Cerebellar cortex (tissue), 1 donor: ENCODE measurements at places on chromosomes 6 and 20.

DNA sequence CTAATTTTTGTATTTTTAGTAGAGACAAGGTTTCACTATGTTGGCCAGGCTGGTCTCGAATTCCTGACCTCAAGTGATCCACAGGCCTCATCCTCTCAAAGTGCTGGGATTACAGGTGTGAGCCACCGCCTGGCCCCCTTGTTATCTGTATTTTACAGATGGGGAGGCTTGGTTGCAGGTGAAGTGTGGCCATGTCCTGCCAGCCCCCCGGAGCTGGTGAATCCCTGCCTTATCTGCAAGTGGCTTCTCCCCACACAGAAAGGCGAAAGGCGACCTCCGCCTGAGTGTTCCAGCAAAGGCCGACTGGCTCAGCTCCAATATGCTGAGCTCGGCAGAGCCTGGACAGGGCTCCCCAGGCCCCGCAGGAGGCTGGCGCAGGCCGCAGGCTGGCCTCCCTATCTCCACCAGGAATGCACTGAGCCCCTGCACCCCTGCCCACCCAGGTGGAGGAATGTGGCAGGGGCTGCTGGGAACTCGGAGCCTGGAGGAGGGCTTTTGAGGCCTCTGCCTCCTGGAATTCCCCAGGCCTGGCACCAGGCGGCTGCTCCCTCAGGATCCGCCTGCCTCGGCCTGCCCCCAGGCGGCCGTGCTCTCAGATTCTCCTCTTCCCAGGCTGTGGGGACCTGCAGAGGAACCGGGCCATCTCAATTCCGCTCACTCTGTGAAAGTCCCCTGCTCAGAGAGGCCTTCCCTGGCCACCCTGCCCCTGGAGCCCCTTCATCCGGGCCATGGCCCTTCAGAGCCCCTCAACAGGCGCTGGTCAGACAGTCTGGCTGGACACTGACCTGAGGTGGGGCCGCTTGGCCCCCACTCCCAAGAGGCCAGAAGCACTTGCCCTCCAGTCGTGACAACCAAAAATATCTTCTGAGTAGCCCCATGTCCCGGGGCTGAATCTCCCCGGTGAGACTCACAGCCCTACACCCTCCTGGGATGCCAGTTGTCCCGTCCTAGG, 9.3 kb upstream of the LAMA5 start:
- DNase-seq, result peak; percentile 56

GRCh38 chr6:151070631-151071051, 169.1 kb upstream of the AKAP12 start:
- DNase-seq, result no peak

DNA sequence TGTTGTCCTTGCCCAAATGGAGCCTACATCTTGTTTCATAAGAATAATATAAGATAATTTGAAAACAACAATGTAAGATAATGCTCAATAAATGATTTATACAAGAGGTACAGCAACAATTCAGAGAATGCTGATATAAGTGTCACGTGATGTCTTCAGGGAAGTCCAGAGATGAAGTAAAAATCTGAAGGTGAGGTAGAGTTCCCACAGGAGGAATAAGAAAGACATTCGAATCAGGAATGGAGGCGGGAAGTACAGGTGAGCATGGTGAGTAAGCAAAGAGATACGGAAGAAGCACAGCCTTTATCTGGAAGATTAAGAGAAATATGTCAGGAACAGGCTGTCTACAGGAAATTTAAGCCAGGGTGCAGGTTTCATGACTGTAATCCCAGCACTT, 165.9 kb upstream of the MARCKS start:
- DNase-seq, result no peak

- DNase-seq, result no peak
These were observed 4.4 kb downstream of the PPP1R16B start for GRCh38 chr20:38809942-38810341.

DNA sequence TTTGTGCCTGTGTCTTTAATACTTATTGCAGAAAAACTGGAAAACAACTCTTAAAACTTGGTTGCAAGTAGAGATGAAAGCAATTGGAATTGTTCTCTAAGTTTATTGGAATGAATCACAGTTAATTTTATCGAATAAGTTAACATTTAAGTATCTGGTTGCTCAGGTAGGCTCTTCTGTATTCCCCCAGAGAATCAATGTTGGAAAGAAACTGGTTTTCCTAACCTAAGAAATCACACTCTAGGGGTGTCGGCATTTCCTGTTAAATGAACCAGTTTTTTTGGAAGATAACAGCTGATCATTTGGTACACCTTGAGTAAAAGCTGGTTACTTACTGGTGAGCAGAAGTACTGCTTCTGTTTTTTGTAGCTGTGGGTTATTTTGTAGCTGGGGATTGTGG, 5.2 kb downstream of the TFAP2C start:
- no peak for DNase-seq

- no peak for DNase-seq
These were observed 105.8 kb downstream of the BACH2 start for GRCh38 chr6:90190752-90191395.

DNA sequence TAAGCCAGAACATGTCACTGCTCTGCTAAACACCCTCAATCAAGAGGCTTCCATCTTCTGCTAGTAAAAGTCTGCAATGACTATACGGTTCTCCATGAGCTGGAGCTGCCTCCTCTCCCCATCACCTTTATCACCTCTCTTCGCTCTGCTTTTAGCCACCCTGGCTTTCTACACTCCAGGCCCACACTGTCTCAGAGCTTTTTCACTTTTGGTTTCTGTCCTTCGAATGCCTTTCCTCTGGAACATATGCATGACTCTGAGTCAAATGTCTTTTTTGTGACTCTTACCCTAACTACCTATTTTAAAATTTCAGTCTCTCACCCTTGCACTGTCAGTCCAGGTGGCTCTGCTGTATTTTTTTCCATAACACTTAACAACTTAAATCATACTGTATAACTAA, 525.4 kb upstream of the RNF217 start:
- no peak for DNase-seq

GRCh38 chr6:140567466-140567865, 1193.0 kb upstream of the CITED2 start:
- no peak for DNase-seq

DNA sequence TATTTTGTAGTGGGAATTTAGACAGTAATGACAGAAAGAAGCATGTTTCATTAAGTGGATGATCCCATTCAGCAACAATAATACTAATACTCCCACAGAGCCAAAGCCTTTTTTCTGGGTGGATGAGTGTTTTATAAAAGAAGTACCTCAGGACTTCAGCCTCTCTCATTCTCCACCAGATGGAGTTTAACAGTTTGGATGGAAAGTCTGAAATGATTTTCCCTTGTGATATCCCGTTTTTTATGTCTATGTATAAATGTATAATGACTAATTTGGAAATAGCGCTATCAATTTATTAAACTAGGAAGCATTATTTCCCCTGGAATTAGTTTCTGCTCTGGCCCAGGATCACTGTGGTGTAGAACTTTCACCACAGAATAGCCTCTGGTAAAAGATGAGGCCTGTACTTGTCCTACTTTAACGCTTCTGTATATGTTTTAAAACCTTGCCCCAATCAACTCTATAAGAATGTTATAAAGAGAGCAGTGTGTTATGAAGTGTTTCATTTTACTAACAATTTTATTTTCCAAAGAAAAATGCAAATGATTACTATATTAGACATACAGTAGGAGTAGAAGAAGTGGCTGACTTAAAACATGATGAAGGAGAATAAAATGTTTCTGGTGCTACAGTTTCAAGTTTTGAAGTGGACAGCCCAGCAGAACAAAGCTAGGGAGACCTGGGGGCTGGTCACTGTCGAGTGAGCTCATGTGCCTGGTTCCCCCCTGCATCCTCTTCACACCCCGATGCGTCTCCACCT, 135.6 kb downstream of the HIVEP1 start:
- DNase-seq, result no peak

DNA sequence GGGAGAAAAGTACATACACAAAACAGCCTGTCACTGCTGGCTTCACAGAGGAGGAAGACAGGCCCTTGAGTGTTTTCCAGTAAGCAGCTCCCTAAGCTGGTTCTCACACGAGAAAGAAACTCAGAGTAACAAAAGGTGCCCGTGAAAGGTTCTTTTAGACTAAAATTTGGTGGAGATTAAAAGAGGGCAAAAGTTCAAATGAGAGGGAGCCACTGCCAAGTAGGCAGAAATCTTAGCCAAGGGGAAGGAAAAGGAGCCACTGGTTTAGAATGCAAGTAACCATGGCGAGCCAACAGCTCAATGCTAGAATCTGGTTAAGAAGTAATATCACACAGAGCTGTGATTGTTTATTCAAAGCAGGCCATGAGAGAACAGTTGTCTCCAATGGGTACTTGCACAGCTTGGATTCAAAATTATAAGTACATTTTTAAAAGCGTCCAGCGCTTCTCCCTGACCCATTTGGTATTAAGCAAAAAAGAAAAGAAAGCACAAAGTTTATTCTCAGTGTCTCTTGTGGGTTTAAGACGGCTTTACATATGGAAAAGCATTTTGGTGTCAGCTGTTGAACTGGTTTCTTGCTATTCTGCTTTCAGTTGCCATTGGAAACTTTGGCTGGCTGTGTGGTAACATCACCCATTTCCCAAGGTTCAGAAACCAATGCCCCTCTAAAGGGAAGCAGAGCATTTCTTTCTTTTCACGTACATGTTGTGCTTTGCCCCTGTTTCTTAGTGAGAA, 648.5 kb downstream of the RNF144B start:
- DNase-seq, result peak; percentile 30

- DNase-seq, result no peak
These were observed 103.8 kb upstream of the NAA20 start for GRCh38 chr20:19913349-19913748.

DNA sequence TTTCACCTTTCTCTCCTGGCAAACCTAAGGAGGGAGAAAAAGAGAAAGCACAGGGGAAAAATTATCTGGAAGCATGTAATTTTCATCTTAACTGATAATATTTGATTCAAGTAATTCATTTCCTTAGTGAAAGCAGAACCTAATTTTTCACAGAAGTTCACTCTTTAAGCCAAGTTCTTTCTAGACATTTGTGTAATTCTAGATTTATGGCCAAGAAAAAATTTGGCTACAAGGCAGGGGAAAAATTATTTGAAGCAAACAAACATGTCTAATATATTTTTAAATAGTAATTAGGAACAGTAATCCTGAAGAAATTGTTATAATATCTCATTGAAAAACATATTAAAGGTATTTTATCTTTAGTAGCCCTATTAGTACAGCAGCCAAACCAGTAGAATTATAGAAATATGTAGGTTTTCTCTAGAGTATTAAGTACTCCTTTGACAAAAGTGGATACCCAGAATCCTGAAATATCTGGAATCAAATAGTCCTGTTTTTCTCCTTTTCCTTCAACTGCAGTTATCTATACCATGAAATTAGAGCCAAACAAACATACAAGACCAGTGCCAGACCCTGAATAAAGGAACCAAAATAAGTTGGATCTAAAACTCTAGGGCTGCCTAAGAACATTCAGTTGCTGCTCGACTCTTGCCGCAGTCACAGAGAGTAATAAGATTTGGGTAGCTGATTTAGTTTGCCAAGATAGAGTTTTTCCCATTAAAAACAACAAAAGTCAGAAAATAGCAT, 116.5 kb downstream of the COL12A1 start:
- no peak for DNase-seq

DNA sequence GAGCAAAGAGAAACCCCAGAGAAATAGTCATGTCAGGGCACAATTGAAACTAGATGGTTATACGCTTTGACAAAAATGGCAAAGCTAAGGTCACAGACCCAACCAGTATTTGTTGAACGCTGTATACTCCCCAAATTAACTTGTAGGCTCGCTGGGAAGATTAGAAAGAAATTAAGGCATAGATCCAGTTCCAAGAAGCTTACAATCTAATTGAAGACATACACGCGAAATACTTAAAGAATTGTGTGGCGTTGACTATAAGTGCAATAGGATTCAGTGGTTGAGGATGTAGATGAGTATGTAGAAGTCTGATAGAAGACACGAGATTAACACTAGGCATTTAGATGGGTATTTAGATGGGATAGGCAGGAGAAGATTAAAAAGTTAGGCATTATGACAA, 525 bp downstream of the FAM229B start:
- no peak for DNase-seq

DNA sequence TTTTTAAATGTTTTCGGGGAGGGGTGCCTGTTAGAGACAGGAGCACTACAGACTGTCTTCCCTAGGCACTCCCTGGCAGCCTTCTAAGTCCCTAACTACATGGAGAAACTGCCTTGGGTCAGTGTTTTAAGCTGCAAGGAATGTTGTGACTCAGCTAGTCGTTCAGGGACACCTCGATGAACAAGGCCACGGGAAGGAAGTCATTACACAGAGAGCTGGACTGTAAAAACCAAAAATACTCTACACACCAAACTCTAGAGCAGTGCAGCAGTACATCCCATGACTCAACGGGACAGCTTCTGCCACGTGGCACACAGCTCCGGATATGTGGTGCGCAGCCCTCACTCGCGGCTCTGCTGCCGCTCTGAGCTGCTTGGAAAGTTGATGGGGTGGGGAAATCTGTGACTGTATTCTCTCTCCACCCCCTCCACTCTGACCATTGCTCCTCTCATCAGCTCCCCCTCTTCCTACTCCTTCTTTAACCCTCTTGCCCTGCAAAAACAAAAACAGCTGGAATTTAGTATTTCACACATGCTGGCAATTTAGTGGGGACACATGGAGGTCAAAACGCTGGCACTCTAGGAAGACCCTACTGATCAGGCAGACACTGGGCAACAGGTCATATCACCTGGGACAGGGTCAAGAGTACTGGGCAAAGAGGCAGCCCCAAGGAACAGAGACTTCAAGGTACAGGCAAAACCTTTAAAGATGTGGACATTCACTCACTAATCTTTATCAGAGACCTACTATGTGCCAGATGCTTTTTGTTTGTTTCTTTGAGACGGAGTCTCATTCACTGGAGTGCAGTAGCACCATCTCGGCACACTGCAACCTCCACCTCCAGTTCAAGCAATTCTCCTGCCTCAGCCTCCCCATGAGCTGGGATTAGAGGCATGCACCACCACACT, 10.9 kb upstream of the LPIN3 start:
- peak; percentile 78 for DNase-seq

DNA sequence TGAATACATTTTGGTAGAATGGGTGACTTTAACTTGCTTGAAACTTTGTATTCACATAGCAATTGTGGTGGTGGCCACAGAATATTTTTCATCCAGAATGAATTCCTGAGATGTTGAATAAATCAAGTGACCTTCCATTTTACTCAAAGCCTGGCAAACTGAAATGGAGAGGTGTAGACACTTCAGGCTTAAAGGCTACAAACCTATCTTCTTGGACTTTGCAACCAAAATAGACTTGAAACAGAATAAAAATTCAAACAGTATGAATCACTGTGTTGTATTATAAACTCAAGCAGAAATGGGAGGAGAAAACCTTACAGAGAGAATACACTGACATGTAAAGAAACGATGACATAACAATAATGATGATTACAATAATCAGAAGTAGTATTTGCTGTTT, 371.6 kb downstream of the BCKDHB start:
- no peak for DNase-seq

- DNase-seq, result no peak
These were observed 146.4 kb downstream of the DTNBP1 start for GRCh38 chr6:15516378-15516777.

DNA sequence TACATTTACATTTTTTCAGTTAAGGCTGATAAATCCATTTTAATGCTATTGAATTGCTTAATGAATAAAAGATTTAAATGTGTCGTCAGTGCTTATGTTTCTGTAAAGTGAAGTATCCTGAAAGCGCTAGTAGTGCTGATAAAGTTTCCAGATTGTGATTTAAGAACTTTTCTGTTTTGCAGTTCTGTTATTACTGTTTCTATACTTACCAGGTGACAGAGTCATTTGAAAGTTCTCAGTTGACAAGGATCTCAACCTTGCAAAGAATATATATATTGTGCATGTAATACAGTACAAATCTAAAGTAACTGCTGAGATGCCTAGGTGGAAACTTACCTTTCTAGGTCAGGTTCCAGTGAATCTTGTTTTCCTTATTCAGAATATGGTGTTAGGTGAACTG, 201.8 kb downstream of the ARID1B start:
- DNase-seq, result no peak
